Heart right ventricle (tissue), 16 donors: ENCODE measurements at places on chromosomes 4 and X. TPM values are rescaled to one million over a fixed set of nuclear protein-coding genes. Genes with fewer than 3 reads are reported as not detected.

DNA sequence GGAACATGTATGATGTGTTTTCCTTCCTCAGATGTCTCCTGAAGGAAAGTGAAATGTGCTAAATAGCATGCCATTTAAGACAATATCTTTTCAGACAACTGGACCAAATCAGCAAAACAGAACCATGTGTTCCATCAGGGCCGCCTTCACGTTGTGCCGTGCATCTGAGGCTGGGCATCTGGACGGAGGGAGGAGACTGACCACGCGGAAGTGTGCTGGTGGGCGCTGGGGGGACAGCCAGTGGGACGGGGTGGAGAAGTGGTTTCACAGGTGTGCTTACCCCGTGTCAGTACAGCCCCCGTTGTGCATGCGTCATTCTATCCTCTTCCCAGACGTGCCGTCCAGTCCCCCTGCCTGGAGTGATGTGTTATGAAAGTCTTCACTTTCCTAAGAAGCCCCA, 342.1 kb upstream of the FAT1 start:
- no peak for DNase-seq
- no peaks in the 10 kb centered on the region for H3K4me1 ChIP-seq
- no peaks in the 10 kb centered on the region for H3K27me3 ChIP-seq
- no peak overlapping the region for H3K27ac ChIP-seq

- no peak for DNase-seq
- H3K27ac ChIP-seq, result no peak overlapping the region
- H3K27me3 ChIP-seq, result no peaks in the 10 kb centered on the region
- no peaks in the 10 kb centered on the region for H3K36me3 ChIP-seq
- no peak overlapping the region for H3K4me3 ChIP-seq
These were observed 77.6 kb downstream of the ARHGAP6 start for GRCh38 chrX:11588097-11588496.

DNA sequence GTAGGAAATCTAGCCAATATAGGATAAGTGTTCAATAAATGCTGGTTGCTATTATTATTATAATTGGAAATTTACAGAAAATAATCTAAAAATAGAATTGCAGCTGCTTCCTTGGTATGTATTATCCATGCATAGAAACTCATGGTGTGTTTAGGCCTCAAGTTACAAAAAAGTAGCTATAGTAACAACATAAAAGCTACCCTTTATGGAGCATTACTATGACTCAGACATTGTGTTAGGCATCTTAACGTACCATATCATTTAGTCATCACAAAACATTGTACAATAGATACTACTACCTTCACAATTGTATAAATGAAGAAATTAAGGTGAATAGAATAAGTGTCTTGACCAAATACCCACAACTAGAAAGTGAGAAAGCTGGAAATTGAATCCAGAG, 126.9 kb upstream of the NRK start:
- no peak overlapping the region for H3K27ac ChIP-seq
- H3K4me3 ChIP-seq, result no peak overlapping the region
- no peak for DNase-seq

- H3K27me3 ChIP-seq, result no peaks in the 10 kb centered on the region
- no peak for DNase-seq
- H3K4me1 ChIP-seq, result no peaks in the 10 kb centered on the region
- H3K27ac ChIP-seq, result no peak overlapping the region
- H3K36me3 ChIP-seq, result peaks cover 9% of the 10 kb centered on the region
These were observed 9.4 kb upstream of the HERC5 start for GRCh38 chr4:88447371-88448095.

GRCh38 chr4:74742185-74742584, 52.1 kb downstream of the BTC start:
- no peak for DNase-seq
- H3K36me3 ChIP-seq, result no peaks in the 10 kb centered on the region
- H3K4me3 ChIP-seq, result no peak overlapping the region
- H3K4me1 ChIP-seq, result no peaks in the 10 kb centered on the region
- H3K27ac ChIP-seq, result no peak overlapping the region
- no peaks in the 10 kb centered on the region for H3K27me3 ChIP-seq

- no peaks in the 10 kb centered on the region for H3K4me1 ChIP-seq
- H3K27me3 ChIP-seq, result peaks cover 51% of the 10 kb centered on the region
- no peak for DNase-seq
- H3K4me3 ChIP-seq, result no peak overlapping the region
- H3K36me3 ChIP-seq, result peaks cover 6% of the 10 kb centered on the region
These were observed 33.7 kb downstream of the SRPX2 start for GRCh38 chrX:100677611-100678181.

DNA sequence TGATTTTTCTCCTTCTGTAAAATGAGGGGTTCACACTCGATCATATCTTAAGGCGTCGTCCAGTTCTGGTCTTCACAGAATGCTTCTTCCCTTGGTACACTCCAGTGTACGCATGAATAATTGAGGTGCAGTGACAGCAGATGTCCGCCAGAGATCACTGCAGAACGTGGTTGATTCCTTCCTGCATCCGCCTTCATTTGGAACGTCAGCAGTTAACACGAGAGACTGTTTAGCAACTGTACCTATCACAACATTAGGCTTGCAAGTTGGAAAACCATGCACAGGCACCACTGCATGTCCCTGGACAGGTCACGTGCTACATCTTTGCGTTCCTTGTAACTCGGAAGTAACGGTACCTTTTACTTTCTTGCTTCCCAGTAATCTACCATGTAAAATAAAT, 66.0 kb upstream of the GEMIN8 start:
- H3K4me1 ChIP-seq, result no peaks in the 10 kb centered on the region
- H3K27me3 ChIP-seq, result peaks cover 34% of the 10 kb centered on the region
- H3K36me3 ChIP-seq, result no peaks in the 10 kb centered on the region

Gene APLN
- total RNA-seq, result 44.7 TPM

- H3K4me1 ChIP-seq, result peaks cover 41% of the 10 kb centered on the region
- H3K27me3 ChIP-seq, result no peaks in the 10 kb centered on the region
- H3K27ac ChIP-seq, result peak overlapping the region; percentile 93
- DNase-seq, result no peak
These were observed 14.8 kb downstream of the ARHGEF6 start for GRCh38 chrX:136765821-136766356.

GRCh38 chr4:955931-956381, 17.4 kb downstream of the DGKQ start:
- peaks cover 68% of the 10 kb centered on the region for H3K36me3 ChIP-seq
- no peaks in the 10 kb centered on the region for H3K4me1 ChIP-seq
- no peak for DNase-seq
- no peak overlapping the region for H3K27ac ChIP-seq

- no peaks in the 10 kb centered on the region for H3K4me1 ChIP-seq
- DNase-seq, result no peak
- H3K36me3 ChIP-seq, result no peaks in the 10 kb centered on the region
- no peak overlapping the region for H3K4me3 ChIP-seq
- H3K27me3 ChIP-seq, result no peaks in the 10 kb centered on the region
These were observed 53.6 kb upstream of the RAB40AL start for GRCh38 chrX:102883491-102883890.
